ENCODE measurements at places on chromosomes 1 and 21.
A peak's percentile ranks its signal among the peaks of the same experiment; 100 is the strongest.

- no peak for DNase-seq
Observed at GRCh38 chr1:9658199-9658598, 6.7 kb downstream of the PIK3CD start.

GRCh38 chr21:16040601-16041000, 310.8 kb downstream of the USP25 start:
- DNase-seq: no peak

DNA sequence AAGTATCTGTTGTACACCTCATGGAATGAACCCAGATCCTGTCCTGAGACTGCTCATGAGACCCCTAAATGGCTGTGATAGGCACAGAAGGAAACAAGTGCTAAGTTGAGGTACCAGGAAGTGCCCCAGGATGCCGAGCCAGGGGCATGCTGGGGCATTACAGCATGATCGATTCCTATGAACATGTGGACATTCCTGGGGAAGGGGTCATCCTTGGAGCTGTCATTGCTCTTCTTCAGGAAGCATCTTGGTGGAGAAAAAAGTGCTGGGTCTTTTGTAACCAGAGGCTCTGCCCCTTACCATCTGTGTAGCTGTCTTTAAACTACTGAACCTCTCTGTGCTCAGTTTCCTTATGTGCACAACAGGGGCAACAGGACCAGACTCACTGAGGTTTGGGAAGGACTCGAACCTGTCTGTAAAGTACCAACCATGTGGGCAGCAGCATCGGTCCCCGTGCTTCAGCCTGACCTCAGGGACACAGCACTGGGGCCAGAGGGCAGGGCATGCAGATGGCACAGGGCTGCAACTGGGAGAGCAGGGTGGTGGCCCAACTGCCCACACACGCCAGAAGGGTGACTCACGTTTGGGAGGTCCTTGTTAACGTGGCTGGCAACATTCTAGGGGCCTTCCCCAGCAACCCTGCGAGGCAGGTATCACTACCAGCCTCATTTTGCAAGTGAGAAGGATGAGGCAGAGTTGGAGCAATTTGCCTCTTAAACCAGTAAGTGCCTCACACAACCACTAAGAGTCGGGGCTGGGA, 142.3 kb upstream of the EDN2 start:
- peak; percentile 37 for DNase-seq

GRCh38 chr1:41521766-41522165, 37.3 kb upstream of the EDN2 start:
- no peak for DNase-seq

- no peak for DNase-seq
Observed at GRCh38 chr1:184025242-184025675, 12.3 kb downstream of the COLGALT2 start.

DNA sequence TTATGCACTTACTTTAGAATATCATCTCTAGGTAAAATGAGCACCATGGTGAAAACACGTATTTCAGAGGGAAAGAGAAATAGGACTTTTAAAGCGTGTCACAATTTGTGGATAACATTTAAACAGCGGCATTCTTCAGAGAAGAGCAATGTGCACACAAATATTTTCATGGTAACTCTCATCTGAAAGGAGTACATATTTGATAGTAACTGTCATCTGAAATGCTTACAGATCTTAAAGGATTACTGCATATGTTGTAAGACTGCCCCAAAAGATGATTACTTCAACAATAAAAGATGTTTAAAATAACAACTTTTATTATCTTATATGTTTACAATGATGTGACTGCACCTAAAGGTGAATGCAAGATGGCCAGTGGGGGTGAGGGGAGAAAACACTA, 408.8 kb downstream of the PLA2G4A start:
- no peak for DNase-seq

DNA sequence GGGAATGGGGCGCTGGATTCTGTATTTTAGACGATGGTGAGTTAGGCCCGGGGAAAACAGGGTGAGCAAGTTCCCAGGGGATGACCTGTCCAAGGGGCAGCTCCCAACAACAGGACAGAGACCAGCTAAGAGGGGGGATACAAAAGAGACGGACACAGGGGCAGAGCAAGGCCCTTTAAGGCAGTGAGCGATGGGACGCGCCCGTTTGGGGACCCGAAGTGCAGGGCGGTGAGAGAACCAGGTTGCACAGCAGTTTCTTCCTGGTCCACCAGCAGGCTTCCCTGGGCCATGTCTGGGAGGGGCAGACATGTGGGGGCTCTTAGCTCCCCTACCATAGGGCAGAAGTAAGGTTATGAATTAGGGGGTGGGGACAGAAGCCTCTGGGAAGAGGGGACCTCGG, 22.0 kb downstream of the INAVA start:
- DNase-seq: no peak

DNA sequence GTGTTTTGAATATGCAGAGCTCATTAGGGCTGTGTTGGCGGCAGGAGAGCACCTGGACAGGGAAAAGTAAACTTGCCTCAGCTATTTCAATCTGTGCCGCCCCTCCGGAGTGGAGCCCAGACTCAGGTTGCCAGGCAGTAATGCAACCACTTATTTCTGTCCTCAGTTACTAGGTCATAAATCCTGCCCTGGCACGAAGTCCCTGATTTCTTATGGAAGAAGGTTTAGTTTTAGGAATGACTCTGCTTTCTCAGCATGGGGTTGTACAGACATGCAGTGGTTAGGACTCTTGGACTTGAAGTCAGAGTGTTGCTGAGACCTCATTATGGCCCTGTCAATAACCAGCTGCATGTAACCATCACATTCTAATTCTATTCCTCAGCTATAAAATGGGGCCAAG, 98.3 kb upstream of the FGGY start:
- DNase-seq: no peak

DNA sequence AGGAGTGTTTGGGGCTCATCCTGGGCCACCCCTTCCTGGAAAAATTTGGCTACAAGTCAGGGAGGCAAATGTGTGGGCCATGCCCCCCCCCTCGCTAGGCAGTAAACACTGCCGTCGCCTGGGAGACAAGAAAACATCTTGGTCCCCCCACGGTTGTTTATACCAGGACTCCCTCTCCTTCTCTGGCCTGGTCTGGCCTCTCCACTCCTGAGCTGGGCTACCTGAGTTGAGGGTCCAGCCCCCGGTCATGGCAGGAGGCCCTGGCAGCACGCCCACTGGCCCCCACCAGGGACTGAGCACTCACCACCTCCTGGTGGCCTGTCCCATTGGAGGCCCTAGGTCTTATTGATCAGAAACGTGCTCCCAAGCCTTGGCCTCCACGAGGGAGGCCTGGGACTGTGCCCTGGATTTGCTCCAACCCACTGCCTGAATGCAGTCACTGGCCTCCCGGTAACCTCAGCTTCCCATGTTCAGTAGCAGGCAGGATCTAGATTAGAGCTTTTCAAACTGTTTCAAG, 15.8 kb downstream of the KCNQ4 start:
- DNase-seq: no peak

- DNase-seq: no peak
Observed at GRCh38 chr1:231950331-231951128, 323.9 kb downstream of the DISC1 start.

- DNase-seq: peak; percentile 37
Observed at GRCh38 chr1:19240673-19241538, 10.4 kb downstream of the EMC1 start.

GRCh38 chr1:91806769-91807700, 78.9 kb downstream of the TGFBR3 start:
- no peak for DNase-seq

- peak; percentile 7 for DNase-seq
Observed at GRCh38 chr1:28062806-28063205, 25.6 kb downstream of the EYA3 start.

- DNase-seq: no peak
Observed at GRCh38 chr1:60978421-60979357, 103.7 kb upstream of the NFIA start.

DNA sequence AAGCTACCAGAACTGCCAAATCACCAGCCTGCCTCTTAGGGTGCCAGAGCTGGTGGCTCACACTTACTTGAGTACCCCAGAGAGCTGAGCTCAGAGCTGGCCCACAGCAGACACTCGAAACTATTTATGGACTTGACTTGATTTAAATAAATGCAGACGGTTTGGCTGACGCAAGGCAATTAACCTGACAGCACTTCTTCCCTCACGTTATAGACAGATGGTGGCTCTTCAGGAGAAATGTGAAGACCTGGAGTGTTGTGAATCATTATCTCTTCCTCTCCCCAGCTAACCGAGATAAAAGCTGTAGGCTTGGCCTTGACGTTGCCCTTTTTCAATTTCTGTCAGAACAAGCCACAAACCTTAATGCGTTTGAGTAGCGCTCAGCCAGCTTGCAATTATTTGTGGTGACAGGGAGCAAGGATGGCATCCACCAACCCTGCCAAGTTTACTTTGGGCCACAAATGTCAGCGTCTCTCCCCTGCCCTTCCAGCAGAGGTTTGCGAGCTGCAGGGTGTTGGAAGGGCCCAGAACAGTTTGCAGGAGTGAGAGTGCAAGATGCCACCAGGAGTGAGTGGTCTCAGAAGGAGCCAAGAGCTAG, 34.0 kb upstream of the BCAR3 start:
- no peak for DNase-seq

DNA sequence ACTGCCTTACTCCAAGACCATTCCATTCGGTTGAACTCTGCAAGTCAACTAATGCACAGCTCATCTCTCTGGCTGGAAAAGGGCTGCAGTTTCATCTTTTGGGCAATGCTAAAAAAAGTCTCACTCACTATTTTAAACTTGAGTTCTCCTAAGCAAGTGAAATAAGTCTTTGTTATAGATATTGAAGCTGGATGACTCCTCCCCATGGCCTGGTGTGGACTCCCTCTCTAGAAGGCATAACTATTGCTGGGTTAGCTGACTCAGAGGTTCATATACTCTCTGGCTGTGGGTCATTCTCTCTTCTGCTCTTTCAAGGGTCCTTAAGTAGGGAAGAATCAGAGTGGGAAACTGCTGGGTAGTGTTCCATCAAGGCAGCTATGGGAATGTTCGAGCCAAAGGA, 88.0 kb downstream of the XCL2 start:
- DNase-seq: no peak

GRCh38 chr1:63951059-63951946, 177.5 kb downstream of the ROR1 start:
- no peak for DNase-seq

DNA sequence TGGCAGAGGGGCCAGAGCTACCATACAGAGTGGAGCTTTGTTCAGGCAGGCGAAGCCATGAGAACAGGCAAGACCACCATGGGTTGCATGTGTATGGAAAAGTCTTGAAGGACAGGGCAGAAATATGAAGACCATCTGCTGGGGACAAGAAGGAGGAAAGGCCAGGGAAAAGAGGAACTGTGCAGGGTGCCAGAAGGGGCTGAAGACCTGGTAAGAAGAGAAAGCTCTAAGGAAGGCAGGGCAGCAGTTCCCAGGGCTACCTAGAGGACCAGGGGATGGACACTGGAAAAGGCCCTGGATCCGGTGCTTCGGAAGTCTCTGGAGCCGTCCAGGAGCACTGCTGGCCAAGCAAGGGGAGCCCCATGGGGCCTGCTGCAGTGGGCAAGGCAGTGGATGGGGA, 43.4 kb downstream of the PKP1 start:
- DNase-seq: no peak

DNA sequence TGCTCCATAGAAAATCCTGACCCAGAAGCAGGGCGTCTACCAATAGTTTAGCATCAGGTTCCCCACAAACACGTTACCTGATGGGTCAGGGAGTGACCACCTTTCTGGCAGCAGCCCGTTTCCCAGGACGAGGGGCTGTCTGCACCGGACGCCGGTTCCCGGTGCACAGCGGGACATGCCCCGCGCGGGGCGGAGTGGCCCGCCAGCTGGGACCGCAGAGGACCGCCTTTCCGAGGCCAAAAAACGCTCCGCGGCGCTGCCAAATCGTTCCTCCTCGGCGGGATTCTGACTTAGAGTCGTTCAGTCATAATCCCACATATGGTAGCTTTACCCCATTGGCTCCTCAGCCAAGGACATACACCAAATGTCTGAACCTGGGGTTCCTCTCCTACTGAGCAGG, 126.1 kb downstream of the LIPI start:
- no peak for DNase-seq

GRCh38 chr1:192161976-192162375, 3.7 kb downstream of the RGS18 start:
- no peak for DNase-seq

DNA sequence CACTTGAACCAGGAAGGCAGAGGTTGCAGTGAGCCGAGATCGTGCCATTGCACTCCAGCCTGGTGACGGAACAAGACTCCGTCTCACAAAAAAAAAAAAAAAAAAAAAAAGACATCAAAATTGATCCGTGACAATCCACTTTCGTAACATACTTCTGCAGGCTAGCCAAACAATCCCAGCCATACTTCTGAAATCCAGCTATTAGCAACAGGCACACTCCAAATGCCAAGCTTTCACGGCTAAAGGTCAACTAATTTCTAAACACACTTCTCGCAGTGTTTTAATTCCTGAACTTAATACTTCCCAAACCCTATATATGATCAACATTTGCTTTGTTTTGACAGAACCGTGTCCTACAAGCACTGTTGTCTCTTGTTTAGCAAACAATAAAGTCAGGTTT, 411.3 kb upstream of the RUNX1 start:
- no peak for DNase-seq

- no peak for DNase-seq
Observed at GRCh38 chr1:212367474-212368072, 47.1 kb downstream of the PACC1 start.

GRCh38 chr21:17688912-17689874, 76.5 kb upstream of the BTG3 start:
- peak; percentile 36 for DNase-seq

- DNase-seq: no peak
Observed at GRCh38 chr1:182756423-182756822, 33.1 kb upstream of the NPL start.

DNA sequence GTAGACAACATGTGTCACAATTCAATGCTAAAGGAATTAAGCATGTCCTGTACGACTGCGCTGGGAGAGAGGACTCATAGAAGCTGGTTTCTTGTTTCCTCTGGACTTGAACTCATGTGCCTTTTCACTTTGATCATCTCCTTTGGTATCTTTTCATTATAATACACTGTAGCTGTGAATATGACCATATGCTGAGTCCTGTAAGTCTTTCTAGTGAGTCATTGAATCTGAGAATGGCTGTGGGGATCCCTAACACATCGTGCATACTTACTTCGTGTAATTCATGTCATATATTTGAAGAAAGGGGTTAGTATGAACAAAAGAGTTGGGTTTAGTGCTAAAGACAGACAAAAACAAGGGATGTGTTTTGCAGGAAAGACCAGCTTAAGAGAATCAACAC, 148.1 kb upstream of the RUNX1 start:
- no peak for DNase-seq

- no peak for DNase-seq
Observed at GRCh38 chr1:202938287-202938925, 11.4 kb upstream of the KLHL12 start.

GRCh38 chr1:37486680-37487618, 12.6 kb downstream of the ZC3H12A start:
- DNase-seq: peak; percentile 69
